Activated CD4-positive, CD25-positive, alpha-beta regulatory T cell (primary cell): ENCODE measurements at places on chromosomes 2 and 18.

DNA sequence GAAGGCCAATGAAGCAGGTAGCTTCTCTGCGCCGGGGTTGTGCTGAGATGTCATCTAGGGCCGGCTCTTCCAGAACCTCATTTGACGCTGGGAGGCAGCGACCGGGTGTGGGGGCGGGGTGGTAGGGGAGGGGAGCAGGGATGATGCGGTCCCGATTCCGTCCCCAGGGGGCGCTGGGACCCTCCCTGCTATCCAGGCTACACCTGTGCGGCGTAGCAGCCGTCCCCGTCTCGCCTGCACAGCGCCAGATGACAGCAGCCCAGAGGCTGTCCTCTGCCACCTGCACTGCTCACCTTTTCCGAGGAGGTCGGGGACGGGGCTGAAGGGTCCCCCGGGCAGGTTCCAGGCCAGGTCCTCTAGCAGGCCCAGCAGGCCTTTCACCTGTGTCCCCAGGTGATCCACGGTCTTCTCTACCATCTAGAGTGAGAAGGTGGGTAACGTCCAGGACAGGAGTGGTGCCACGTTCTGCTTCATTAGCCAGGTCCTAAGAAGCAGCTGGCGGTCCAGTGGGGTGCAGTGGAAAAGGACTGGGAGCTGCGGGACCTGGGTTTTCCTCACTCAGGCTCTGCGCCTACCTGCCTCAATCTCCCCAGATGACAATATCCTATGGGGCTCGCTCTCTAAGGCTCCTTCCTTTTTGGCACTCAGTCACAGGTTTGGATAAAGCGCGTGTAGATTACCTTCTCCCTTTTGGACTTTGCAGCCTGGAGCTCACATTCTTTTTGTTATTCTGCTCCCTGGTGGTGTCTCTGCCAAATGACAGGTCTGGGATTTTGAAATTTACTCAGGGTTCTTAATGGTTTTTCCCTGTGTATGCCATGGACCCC lies 56.0 kb upstream of the RAB6C start:
- DNase-seq: no peak

DNA sequence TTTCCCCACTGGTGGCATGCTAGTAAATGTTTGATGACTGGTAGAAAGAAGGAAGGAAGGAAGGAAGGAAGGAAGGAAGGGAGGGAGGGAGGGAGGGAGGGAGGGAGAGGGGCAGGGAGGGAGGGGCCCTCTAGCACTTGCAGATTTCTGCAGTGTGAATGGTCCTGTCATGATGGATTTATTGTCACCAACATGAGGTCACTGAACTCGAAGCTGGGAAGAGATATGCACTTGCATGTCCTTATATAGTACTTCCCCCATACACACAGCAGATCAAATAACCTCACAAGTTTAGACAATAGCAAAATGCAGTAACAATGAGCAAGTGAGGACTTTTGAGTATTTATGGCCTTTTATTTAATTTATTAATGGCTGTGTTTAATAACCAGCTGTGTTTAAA lies 44.5 kb upstream of the CXCR4 start:
- no peak for DNase-seq

DNA sequence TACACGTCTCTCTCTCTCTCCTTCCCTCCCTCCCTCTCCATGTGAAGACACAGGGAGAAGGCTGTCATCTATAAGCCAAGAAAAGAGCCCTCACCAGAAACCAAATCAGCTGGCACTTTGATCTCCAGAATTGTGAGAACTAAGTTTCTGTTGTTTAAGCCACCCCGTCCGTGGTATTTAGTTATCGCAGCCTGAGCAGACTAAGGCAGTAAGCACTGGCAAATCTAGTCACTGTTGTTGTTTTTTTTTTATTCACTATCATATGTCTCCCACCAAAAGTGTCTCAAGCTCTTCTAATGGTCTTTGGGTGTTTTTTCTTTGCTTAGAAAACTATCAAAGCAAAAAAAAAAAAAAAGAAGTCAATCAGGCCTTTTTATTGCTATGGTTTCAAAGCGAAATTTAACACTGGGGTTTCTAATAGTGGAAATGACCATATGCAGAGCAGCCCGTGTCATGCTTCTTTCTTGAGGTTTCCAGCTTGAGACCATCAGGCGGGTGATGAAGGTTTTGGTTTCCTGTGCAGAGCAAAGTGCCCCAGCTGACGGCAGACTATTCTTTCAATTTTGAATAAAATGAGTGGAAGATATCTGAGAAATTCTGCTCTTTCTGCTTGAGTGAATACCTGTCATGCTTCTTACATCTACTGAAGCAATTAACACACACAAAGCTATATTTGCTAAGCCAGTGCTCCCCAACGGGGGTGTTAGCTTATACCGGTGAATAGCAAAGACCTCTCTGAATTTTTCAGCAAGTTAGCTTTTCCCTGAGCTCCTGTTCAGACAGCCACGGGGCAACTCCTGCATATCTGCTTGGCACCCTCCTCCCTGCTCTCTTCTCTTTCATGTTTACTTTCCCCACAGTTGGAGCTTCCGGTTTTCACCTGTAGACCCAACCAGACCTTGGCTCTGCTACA lies 394.1 kb upstream of the ATP5MC3 start:
- DNase-seq: no peak

DNA sequence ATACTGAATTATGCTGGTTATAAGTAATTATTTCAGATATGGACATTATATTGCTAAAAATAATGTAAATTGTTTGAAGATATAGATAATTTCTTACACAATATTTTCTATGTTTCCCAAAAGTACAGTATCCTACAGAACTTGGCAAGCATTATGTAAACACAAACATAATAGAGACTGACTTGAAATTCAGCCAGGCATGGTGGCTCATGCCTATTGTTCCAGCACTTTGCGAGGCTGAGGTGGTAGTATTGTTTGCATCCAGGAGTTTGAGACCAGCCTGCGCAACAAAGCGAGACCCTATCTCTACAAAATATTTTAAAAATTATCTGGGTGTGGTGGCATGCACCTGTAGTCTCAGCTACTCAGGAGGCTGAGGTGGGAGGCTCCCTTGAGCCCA lies 1300.5 kb upstream of the DDX18 start:
- no peak for DNase-seq

DNA sequence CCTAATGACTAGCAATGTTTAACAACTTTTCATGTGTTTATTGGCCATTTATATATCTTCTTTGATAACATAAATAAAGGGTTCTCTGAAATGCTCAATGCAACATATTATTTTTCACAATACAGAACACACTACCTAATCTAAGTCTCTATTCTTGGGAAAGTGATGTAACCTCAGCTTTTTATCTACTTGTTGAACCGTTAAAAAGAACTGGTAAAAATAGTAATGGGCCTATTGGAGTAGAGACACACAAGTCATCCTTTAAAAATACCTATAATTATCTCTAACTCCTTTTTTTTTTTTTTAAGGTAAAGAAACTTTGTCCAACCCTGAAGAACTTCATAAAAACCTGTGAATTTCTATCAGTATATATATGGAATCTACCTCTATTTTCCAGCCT lies 1067.7 kb upstream of the CELF4 start:
- DNase-seq: no peak
